ENCODE measurements at places on chromosomes 1 and 21.

GRCh38 chr1:99559166-99559565 lies 86.7 kb upstream of the PALMD start:
- no peak for DNase-seq

DNA sequence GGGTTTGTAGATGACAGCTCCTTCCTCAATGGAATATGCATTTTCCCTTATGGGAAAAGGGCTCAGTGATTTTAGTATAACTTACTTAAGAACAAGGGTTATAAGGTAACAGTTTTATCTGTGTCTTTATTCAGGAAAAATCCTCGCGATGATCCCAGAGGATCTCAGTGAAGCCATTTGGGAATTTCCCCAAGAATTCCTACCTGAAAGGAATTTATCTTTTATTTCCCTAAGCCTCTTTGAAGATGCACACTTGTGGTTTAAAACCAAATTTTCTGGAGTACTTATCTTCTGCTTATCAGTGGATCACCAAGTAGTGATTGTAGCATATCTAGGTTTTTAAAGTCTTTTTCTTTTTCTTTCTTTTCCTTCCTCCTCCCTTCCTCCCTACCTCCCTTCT lies 58.8 kb downstream of the AK4 start:
- DNase-seq: no peak

- DNase-seq: no peak
Measured at GRCh38 chr1:95013950-95014574, 58.7 kb downstream of the ALG14 start.

GRCh38 chr1:110341872-110342331 lies 2.7 kb downstream of the RBM15 start:
- no peak for DNase-seq

DNA sequence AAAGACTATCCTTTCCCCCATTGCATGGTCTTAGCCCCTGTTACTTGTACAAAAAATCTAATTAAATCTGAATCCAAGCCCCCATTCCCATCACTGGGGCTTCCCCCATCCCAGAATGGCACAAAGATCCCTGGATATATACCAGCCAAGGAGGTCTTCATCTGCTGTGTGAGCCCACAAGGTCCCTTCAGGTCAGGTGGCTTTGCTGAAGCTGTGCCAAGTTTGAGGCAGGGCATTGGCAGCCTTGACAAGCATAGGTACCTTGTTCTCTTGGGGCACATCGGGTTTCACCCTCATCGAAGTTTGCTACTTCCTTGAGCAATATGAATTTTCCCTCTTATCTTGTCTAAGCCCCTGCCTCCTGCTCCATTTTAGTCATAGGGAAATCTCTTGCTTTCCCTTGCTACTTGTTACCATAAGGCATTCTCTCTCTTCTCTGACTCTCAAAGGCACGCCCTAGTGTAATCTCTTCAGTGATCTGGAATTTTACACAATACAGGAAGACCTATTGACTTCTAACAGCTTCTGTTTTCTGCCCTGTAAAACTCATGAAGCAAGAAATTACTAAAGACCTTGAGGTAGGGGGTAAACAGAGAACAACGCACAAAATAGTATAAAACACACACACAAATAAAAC lies 71.4 kb upstream of the COG2 start:
- no peak for DNase-seq

DNA sequence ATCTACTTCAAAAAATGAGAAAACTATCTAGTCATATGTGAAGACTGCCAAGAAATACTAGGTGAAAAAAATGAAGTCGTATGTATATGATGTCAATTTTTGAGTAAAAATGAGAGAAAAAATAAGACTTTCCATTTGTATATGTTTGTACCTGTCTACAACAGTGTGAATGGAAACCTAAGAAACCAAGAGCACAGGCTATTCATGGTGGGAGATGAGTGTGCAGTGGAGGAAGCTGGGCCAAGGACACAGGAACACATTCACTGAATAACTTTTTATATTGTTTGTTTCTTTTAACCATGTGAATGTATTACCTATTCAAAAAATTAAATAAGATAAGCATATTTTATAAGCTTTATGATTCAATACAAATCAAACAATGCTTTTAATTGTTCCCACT lies 67.0 kb downstream of the ERO1B start:
- no peak for DNase-seq

DNA sequence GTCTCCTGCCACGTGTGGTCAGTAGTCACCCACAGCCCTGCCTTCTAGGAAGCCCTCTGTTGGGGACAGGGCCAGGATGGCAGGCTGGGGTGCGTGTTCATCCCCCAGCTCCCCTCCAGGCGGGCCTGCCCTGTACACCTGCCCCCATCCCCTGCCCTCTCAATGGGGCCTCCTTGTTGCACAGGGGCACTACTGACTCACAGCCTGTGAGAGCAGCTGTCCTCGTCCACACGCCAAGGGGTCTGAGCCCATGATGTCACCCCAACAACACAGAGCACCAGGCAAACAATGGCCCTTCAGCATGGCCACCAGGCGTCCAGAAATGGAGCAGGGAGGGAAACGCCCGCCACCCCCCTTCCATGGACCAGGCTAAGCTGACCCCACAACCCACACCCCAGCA lies 64.3 kb downstream of the ARHGEF16 start:
- no peak for DNase-seq

DNA sequence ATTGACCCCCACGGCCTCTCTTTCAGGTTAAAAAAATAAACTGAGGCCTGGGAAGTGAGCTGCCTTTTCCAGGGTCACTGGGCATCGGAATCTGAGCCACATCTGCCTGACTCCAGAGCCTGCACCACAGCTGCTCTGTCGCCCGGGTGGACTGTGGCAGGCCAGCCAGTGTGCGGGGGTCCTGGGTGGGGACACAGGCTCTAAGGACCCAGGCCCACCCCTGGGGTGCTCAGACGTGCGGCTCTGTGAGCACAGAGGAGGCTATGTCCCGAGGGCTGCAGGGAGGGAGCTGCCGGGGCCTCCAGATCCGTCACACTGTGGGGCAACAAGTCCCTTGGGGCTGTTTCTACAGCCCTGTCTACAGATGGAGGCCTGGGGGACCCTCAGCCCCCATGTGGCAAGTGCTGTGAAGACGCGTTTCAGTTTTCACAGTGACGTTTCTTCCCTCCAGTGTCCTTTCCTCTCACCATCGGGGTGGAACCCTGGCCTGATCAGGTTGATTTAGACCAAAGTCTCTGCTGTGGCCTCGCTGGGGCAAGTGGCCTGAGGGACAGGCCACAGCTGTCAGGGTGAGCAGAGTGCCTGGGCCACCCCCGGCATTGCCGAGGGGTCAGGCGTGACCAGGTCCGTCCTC lies 39.2 kb upstream of the ACTRT2 start:
- no peak for DNase-seq

- no peak for DNase-seq
Measured at GRCh38 chr1:31700468-31701090, 3.2 kb downstream of the COL16A1 start.

- no peak for DNase-seq
Measured at GRCh38 chr1:147800804-147801203, 40.4 kb upstream of the GJA5 start.

- DNase-seq: no peak
Measured at GRCh38 chr1:12015001-12015491, 4.3 kb upstream of the MIIP start.

- DNase-seq: no peak
Measured at GRCh38 chr1:30817548-30817947, 60.0 kb upstream of the LAPTM5 start.

- no peak for DNase-seq
Measured at GRCh38 chr1:15129944-15130343, 23.6 kb upstream of the TMEM51 start.

GRCh38 chr1:187734427-187734826 lies 905.7 kb downstream of the PLA2G4A start:
- no peak for DNase-seq

- DNase-seq: no peak
Measured at GRCh38 chr1:234645964-234646363, 36.0 kb upstream of the IRF2BP2 start.

- DNase-seq: no peak
Measured at GRCh38 chr1:168097921-168098528, 38.7 kb downstream of the GPR161 start.

DNA sequence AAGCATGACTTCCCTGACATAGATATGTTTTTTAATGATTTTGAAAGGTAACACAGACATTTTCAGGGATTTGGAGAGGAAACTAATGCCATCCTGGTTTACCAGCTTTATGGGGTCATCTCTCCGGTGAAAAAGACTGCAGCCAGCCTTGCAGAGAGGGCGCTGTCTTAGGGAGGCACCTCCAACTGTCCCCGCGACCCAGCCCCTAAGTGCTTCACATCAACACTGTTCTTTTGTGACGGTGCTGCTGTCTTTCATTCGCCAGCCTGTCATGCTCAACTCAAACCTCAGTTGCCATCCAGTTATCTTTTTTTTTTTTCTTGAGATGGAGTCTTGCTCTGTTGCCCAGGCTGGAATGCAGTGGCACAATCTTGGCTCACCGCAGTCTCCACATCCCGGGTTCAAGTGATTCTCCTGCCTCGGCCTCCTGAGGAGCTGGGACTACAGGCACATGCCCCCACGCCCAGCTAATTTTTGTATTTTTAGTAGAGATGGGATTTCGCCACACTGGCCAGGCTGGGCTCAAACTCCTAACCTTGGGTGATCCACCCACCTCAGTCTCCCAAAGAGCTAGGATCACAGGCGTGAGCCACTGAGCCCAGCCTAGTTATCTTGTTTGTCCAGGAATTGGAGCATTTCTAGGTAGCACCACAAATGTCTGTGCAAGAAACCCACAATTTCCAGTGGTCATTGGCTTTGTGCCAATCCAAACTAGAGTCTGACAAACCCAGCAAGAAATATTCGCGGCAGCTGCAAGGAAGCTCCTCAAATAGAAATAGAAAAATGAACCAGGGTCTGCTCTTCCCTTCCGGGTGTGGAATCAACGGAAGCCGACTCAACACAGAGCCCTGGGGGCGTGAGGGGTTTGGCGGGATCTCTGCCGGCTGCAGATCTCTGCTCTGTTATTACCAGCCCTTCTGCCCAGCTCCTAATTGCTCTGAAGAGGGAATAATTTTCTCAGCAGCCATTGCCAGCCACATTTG lies 24.2 kb downstream of the PDE9A start:
- DNase-seq: peak; percentile 45

DNA sequence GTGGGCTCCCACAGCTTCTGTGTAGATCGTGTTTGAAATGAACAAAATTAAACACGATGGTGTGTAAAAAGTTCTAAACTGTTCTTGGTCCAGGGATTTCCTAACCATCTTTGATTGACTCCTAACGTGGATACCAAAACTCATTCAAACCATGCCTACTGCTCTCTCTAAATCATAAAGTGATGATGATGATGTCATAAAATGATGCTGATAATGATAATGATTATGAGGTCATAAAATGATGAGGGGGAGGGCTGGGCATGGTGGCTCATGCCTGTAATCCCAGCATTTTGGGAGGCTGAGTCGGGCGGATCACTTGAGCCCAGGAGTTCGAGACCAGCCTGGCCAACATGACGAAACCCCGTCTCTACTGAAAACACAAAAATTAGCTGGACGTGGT lies 133.3 kb upstream of the COA6 start:
- no peak for DNase-seq

DNA sequence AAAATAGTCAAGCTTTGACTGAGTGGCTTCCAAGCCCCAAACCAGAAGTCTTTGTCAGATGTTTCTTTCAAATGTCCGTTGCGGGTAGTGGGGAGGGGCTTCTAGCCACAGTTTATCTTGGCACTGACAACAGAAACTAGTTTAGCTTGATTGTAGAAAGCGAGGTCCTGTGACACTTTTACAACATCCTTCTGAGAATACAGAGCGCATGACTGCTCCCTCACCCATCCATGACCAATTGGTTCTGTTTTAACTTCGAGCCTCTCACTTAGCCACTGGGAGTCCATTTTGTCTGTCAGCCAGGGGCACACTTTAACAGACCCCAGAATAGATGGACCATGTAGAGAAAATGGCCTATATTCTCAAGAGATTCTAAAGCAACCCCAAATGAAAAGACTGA lies 199.2 kb upstream of the ST6GALNAC5 start:
- no peak for DNase-seq

DNA sequence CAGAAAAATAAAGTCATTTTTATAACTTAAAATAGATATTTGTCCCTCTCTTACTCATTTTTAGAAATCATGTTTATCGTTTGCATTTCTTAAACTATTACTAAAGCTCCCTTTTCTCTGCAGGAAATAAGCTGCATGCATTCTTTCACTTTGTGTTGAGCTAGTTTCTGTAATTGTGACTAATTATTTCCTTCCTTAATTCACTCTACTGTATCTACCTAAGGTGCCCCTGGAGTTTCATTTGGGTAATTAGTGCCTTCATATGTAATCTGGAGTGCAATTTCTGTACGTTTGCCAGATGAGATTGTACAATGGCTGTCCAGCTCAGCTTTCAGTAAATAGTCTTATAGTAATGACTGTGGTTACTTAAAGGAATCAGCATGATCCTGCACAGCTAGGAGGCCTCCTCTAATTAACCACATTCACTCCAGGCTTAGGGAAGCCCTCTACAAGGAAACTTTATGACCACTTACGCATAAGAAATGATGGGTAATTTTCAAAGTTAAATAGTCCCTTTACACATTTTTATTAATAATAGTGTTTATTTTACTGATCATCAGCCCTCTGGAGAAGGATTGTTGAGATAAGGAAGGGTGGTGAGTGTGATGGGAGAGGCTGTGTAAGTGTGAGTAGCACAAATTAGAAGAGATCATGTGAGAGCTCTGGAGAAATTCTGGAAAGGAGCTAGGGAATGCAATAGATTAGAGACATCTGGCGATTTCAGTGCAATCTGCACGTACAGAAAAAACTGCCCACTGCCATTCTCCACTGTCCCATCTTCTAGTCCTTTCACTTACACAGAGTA lies 86.8 kb downstream of the LRRC8C start:
- DNase-seq: no peak

- no peak for DNase-seq
Measured at GRCh38 chr1:88888750-88889149, 2.6 kb downstream of the GTF2B start.

DNA sequence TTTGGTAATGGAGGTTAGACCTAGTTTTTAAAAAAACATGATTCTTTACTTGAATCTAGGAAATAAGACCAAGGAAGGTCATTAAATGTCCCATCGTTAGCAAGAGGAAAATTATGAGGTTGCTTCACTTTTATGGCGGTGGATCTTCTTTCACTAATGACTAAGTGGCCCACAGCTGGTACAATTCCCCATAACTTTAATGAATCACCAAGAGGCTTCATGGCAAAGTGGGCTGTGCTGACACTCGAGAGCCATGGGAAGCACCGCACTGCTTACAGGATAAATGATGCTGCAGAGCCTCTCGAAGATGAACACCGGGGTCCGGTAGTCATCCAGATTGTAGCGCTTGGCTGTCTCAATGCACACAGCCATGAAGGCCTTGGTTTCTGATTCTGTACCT lies 108.8 kb downstream of the UBR4 start:
- no peak for DNase-seq

- DNase-seq: no peak
Measured at GRCh38 chr1:238319957-238320356, 429.2 kb upstream of the ZP4 start.

DNA sequence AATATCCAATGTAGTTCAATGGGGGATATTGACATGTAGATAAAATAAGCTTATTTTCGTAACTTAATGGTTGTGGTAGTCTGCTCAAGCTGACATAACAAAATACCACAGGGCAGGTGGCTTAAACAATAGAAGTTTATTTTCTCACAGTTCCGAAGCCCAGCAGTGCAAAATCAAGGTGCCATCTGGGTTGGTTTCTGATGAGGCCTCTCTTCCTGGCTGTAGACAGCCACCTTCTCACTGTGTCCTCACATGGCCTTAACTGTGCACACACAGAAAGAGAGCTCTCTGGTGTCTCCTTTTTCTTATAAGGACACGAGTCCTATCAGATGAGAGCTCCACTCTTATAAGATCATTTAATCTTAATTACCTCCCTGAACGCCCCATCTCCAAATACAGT lies 64.8 kb upstream of the IPO9 start:
- DNase-seq: no peak

- no peak for DNase-seq
Measured at GRCh38 chr1:19393046-19393445, 80.9 kb downstream of the SLC66A1 start.

Data from hindlimb muscle (tissue), 1 donor.